ENCODE measurements at places on chromosomes 12 and 14.

DNA sequence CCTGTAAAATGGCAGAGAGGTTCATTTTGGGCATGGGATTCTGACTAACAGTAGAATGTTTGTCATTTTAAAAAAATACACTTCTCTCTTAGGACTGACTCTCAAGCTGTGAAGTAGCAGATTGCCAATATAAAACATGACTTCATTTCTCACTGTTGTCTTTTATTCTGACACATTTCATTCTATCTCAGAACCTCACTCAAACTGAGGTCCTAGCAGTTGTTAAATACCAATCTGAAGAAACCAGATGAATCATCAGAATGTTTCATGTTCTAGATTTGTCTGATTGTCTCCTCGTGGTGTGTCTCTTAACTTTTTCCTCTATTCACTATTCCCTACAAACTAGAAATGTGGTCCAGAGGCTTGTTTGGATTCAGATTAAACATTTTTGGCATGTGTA is 276.5 kb upstream of the NPAS3 start:
- peak; percentile 54 for DNase-seq

- no peak for DNase-seq
Observed at GRCh38 chr12:113643177-113643974, 171.7 kb upstream of the LHX5 start.

DNA sequence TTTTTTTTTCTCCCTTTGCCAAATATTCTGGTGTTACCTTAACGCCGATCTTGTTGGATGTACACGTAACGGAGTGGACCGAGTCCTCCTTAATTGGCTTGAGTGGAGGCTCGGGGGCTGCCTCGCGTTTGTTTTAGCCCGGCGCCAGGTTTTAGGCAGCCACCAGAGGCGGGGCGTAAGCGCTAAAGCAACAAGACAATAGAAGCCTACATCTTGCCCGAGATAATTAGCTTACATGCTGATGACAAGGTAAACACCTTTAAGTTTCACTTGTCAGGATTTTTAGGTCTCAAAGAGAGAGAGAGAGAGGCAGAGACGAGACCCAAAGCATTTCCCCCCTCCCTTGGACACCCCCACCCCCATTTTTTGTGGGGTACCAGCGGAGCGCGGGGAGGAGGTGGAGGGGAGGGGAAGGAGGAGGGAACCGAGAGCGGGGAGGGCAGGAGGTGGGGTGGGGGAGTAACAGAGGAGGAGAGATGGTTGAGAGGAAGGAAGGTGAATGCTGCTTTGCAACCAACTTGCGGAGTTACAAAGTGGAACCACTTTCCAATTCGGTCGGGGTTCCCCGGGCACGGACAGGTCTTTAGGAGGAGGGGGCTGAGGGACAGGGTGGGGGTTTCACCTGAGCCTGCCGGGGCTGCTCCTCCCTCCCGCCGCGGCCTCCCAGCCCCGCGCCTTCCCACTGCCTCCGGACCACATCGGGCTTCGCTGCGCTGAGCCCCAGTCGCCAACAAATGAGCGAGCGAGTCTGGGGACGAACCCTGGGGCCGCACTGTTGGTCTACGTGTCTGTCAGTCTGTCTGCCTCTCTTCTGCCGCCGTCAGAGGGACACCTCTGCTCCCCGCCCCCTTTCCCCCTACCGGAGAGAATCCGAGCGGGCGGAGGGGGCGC is at the start of gene NKX2-1:
Gene NKX2-1, minus strand, starts transcription at position 802 of the 891 bp plus-strand sequence. Its CDS starts 103 bp downstream, at position 699.
- DNase-seq = no peak

DNA sequence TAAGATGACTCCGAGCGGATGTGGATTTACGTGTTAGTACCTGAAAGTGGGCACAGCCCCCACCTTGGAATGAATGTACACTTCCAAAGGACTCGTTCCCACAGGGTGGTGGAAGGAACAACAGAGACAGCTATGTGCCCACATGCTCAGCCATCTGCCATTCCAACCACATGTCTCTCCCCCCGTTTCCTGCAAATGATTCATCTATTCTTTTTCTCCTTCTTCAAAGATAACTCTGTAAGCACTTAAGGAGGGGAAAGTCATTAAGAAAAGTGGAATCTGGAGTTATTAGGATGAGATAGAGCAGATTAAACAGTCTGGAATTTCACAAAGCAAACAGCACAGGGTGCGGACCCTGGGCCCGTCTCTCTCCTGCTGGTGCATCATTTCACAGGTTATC is 18.5 kb upstream of the DUSP6 start:
- DNase-seq = peak; percentile 100

- no peak for DNase-seq
Observed at GRCh38 chr12:88549929-88550328, 30.3 kb downstream of the KITLG start.
